CD8-positive, alpha-beta T cell (primary cell): ENCODE measurements at places on chromosomes 6 and 20. TPM values are rescaled to one million over a fixed set of nuclear protein-coding genes. Genes with fewer than 3 reads are reported as not detected.

Gene PPP1R16B
- total RNA-seq = 129 TPM

Gene SYCP2L
- total RNA-seq = not detected

- DNase-seq = no peak
Observed at GRCh38 chr6:87572021-87572420, 17.8 kb downstream of the RARS2 start.

- DNase-seq = no peak
Observed at GRCh38 chr6:169397684-169398083, 144.0 kb upstream of the THBS2 start.

DNA sequence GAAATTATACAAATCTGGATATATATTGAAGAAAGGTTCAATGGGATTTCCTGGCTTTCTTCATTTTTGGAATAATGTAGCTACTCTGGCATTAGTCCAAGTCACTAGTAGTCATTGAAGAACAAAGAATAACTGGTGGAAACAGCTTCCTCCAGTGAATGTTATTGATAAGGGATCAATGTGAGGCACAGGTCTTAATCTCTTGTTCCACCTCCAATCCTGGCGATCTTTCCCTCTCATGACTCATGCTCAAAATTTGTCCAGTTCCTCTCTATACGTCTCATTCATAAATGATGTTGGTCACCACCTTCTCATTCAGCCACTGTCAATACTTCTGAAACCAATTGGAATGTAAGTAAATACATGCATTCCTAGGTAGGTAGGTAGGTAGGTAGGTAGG is 185.0 kb upstream of the BMP2 start:
- DNase-seq = no peak

Gene BPIFA1
- total RNA-seq = not detected

GRCh38 chr6:147177286-147177685 is 26.9 kb upstream of the STXBP5 start:
- DNase-seq = no peak
